Epithelial cell of alveolus of lung (primary cell): ENCODE measurements at places on chromosomes 4 and X. TPM values are rescaled to one million over a fixed set of nuclear protein-coding genes. Genes with fewer than 3 reads are reported as not detected.

Gene PNMA3
- not detected in 2 replicates for total RNA-seq

Gene SSX4B
- total RNA-seq: not detected in 2 replicates

Gene COL25A1
- 0.08 and 0.65 TPM in 2 replicates for total RNA-seq

Gene CYSLTR1
- not detected in 2 replicates for total RNA-seq

Gene FRMD7
- total RNA-seq: not detected in 2 replicates

Gene CDX4
- not detected in 2 replicates for total RNA-seq

Gene UGT2A3
- total RNA-seq: not detected in 2 replicates

Gene BCOR
- 19.8 and 28.5 TPM in 2 replicates for total RNA-seq

Gene STPG2
- total RNA-seq: 0.52 TPM in 1 of 2 replicates, not detected in the other

Gene QRFPR
- total RNA-seq: 0.26 TPM in 1 of 2 replicates, not detected in the other

Gene VSIG1
- total RNA-seq: 0.13 and 0.32 TPM in 2 replicates

Gene N4BP2
- total RNA-seq: 3.9 and 4.8 TPM in 2 replicates

Gene FDCSP
- total RNA-seq: 7.7 and 11.6 TPM in 2 replicates

Gene GPRASP2
- 11.5 and 13.4 TPM in 2 replicates for total RNA-seq

Gene NAT8L
- total RNA-seq: not detected in 2 replicates

Gene CLCN5
- total RNA-seq: 1.5 and 4.4 TPM in 2 replicates

Gene UGT2B10
- not detected in 2 replicates for total RNA-seq

Gene GRSF1
- total RNA-seq: 69.7 and 79.9 TPM in 2 replicates

Gene ERVMER34-1
- total RNA-seq: 0.13 and 3.0 TPM in 2 replicates

Gene FREM3
- total RNA-seq: not detected in 2 replicates

Gene NHS
- total RNA-seq: 5.7 and 5.9 TPM in 2 replicates

Gene UGT2B15
- not detected in 2 replicates for total RNA-seq

Gene EFHC2
- 1.2 and 2.9 TPM in 2 replicates for total RNA-seq

Gene SMR3B
- total RNA-seq: not detected in 2 replicates

Gene LIMCH1
- total RNA-seq: 1.4 and 11.7 TPM in 2 replicates

Gene PABPC5
- total RNA-seq: 1.2 and 5.9 TPM in 2 replicates

Gene TLR10
- 0.13 TPM in 1 of 2 replicates, not detected in the other for total RNA-seq

Gene RXFP1
- not detected in 2 replicates for total RNA-seq
